Lung microvascular endothelial cell (primary cell): ENCODE measurements at places on chromosomes 1 and 21. TPM values are rescaled to one million over a fixed set of nuclear protein-coding genes. Genes with fewer than 3 reads are reported as not detected.

MYBPH gene
- total RNA-seq: not detected in 2 replicates

DNA sequence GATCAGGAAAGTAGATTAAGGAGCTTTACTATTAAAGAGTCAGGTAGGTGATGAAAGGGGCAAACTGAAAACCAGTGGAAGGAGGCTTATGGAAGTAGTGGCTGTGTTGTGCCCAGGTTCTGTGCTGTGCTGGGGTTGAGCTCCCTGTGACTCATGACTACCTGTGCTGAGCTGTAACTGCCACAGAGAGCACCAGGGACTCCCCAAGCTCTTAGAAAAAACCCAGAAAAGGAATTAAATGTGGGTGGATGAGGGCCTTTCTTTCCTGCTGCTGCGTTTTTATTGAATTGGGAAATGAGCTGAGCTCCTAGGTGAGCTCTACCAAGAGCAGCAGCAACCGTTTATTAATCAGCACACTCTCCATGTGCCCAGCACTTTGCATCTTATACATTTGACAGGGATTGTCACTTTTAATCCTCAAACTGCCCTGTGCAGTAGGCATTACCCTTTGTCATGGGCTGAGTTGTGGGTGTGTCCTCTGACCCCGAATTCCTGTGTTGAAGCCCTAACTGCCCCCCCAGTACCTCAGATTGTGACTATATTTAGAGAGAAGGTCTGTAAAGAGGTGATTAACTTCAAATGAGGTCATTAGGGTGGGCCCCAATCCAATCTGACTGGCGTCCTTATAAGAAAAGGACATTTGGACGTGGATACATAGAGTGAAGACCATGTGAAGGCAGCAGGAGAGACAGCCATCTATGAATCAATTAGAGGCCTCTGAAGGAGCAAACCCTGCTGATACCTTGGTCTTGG lies 65.4 kb downstream of the AK4 start:
- DNase-seq: no peak

DNA sequence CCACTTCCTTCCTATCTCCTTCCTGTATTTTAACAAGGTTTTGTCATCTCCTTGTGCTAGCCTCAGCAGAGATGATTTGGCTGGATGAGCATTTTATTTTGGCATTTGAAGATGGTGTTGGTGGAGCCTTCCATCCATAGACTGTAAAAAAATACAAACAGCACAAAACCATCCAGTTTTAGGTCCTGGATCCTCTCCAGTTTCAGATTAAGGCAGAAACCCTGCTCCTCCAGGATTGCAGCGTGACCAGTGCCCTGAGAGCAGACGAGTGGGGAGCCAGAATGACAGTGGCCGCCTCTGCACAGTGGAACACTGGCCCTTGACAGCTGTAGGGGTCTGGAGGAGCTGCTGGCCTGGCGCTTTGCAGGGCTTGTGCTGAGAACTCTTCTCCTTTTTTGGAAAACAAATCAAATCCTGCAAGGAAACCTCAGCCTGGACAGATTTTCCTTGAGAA lies 72.2 kb upstream of the GADD45A start:
- DNase-seq: no peak

GRCh38 chr1:36154765-36155407 lies 1.1 kb upstream of the MAP7D1 start:
- DNase-seq: no peak
